ENCODE measurements at places on chromosomes 2 and 18.

DNA sequence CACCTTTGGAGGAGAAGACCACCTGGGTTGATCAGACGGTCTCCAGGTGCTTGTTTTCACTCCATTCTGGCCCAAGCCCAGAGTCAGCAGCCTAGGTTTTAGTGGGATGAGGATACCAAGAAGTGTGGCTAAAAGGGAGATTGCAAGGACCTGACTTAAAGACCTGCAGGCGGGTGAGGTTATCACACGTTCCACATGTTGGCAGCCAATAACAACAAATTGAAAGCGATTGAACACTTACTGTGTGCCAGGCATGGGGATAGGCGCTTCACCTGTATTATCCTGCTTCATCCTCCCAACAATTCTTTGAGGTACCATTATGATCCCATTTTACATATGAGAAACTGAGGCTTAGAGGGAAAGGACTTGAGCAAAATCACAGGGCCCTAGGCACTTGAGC is 5.0 kb downstream of the ARL4C start:
- no peak for DNase-seq

- DNase-seq, result no peak
Observed at GRCh38 chr18:10002280-10002679, 88.5 kb downstream of the VAPA start.

DNA sequence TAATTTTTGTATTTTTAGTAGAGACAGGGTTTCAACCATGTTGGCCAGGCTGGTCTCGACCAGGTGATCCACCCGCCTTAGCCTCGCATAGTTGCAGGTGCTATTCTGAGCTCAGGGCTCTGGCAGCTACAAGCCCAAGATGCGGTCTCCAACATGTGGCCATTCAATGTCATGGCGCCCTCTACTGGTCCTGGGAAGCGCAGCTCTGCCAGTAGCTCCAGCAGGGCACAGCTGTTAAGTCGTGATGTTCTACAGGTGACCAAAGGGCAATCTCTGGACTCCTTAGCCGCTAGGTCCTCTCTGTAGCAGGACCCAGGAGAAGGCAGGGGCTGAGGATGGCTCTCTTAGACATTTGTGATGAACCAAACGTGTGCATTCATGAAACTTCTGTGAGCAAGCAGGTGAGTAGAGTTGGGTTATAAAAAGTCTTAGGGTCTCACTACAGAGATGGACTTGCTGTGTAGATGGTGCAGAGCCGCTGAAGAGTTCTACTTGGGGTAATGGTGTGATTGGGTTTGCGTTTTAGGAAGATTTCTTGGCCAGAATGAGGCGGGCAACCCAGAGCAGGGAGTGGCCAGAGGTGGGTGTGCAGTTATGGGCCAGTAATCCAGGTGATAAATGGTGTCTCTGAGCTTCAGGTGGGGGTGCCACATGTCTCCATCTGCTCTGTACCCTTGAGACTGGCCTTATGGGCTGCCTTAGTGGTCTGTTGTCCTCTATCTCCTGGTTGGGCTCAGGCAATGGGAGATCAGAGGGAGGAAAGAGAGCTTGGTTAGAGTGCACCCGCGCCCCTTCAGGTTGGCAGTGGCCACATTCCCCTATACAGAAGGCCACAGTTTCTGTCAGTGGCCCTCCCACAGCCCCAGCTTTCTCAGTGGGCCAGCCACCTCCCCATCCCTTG is 31.0 kb downstream of the IL37 start:
- peak; percentile 60 for DNase-seq

DNA sequence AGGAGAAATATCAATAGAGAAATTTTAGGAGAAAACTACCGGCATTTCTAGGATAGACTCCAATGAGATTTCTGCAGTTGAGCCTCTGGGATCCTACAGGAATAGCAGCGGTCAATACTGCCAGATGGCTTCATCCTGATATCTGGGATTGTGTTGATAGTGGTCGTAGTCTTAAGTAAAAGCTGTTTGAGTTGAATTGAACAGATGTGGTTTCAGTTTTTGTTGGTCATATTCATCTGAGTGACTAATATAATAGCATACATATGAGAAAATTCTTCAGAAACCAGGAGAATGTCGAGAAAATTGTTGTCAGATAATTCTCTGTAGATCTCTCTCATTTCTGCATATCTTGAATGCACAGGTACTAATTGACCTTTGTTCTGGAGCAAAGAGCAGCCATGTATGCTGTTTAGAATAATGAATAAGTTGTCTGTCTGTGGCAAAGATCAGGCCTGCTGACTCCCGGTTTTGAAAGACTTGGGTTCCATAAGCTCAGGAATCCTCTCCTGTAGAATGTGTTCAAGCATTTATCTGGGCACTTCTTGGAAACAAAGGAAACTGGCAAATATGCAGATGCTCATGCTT is 288.1 kb downstream of the TMX3 start:
- no peak for DNase-seq

DNA sequence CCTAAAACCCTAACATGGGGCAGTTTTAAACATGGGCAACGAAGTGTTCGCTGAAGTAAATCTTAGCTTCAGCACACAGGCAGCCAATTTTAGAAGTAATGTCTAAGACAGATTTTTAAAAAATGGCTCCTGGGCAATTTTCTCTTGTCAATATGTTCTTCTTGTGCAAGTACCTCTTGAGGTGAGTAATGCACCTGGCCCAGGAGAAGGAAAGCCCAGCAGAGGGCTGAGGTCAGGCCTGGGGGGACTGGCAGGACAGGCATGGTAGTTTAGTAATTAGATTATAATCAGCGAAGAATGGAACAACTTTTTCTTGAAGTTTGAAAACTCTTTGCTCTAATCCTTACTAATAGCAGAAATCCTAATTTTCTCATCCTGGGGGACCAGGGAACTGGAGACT is 77.6 kb downstream of the SPRED2 start:
- DNase-seq, result no peak

DNA sequence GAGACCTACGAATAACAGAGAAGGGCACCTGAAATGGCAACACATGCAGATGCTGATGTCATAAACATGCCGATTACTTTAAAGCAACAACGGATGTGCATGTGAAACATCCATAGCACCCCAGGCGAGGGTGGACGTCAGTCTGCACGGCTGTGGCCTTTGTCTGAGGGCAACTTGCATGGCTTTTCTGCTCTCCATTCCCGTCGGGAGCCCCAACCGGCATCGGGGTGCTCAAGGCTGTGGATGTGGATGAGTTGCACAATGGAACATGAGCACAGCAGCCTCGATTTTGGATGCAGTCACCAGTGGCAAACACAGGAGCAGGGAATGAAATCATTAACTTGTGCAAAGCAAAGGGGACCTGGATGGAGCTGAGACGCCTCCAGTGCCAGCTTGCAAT is 298.2 kb upstream of the SALL3 start:
- DNase-seq, result no peak

DNA sequence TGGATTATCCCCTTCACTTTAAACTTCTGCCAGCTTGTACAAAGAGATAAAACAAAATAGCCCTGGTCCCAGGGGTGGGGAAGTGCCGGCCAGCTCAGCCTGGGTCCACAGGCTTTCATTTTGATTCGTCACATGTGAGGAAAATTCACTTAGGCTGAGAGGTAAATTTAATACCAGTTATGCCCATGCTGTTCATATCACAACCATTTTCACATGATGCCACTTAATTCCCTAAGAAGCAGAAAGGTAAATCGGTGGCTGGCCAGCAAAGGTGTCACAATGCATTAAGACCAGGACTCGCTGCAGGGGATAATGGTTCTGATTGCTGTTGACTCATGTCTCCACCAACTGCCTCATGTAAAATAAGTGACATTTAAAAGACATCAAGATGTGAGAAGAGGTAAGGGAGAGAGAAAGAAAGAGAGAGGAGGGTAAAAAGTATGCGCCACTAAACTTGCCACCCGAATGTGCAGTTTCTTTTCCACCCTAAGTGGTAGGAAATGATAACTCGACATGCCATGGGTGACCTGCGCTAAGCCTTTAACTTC is 261.0 kb upstream of the SIX3 start:
- peak; percentile 57 for DNase-seq

DNA sequence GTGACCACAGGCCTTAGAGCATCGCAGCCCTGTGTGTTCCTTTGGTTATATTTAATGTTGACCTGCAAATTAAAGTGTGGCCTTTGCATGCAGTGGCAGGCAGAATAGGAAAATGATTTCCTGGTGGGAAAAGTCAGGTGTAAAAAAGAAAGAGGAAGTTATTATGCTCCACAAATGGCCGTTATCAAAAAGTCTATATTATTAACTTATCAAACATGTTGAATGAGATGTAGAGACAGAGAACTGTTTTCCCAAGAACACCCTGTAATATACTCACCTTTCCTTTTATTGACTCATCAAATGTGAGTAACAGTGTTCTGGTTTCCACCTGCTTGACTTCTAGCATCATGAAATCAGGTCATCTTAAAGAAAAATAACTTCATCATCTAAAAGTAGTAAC is 35.3 kb downstream of the MEIS1 start:
- no peak for DNase-seq

GRCh38 chr2:190435031-190435670 is 27.0 kb downstream of the MFSD6 start:
- no peak for DNase-seq

DNA sequence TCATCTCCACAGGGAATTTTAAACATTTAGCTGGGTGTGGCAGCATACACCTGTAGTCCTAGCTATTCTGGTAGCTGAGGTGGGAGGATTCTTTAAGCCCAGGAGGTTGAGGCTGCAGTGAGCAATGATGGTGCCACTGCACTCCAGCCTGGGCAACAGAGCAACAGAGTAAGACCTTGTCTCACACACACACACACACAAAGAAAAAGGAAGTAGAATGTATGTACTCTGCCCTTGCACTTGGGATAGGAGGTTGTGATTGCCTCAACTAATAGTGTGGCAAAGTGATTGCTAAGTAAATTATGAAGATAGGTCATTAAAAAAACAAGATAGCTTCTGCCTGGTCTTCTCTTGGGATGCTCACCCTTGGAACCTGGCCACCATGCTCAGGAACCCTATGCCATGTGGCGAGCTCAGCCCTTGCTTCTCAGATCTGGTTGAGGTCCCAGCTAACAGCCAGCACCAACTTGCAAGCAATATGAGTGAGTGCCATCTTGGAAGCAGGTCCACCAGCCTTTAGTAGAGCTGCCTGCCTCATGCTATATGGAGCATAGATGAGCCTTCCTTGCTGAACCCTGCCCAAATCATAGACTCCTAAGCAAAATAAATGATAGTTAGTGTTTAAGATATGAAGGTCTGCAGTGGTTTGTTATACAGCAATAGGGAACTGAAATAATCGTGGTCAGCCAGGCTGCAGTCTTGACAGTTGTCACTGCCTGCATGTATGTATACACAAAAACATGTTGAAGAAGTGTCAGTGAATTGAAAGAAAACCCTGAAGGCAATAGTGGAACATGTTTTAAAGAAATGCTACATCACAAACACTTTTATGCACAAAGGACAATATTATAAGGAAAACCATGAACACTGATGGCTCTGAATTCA is 30.1 kb upstream of the PNO1 start:
- DNase-seq, result no peak

- no peak for DNase-seq
Observed at GRCh38 chr2:19062370-19062769, 296.1 kb downstream of the OSR1 start.

GRCh38 chr2:185689906-185690539 is 48.6 kb upstream of the FSIP2 start:
- no peak for DNase-seq

GRCh38 chr2:177141866-177142265 is 70.7 kb upstream of the HNRNPA3 start:
- no peak for DNase-seq

DNA sequence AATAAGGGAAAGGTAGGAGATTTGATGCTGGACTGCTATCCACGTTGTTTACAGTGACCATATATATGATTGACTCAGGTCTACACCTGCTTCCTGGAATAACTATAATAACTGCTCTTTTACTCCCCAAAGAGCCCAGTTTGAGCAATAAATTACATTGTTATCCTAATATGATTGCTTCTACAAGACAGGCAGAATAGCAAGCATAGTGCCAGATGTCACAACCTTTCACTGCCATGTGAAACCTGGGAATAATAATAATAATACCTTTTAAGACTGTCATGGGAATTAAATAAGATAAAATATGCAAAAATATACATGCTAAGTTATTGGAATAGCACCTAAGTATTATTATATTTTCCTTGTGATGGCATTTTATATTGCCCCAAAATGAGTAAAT is 298.7 kb downstream of the GALNT13 start:
- no peak for DNase-seq

GRCh38 chr2:114005110-114005783 is 115.4 kb downstream of the ACTR3 start:
- DNase-seq, result no peak

GRCh38 chr2:143530758-143531157 is 401.5 kb downstream of the ARHGAP15 start:
- peak; percentile 39 for DNase-seq
